ENCODE measurements at places on chromosomes 1 and 21. TPM values are rescaled to one million over a fixed set of nuclear protein-coding genes. Genes with fewer than 3 reads are reported as not detected.

DNA sequence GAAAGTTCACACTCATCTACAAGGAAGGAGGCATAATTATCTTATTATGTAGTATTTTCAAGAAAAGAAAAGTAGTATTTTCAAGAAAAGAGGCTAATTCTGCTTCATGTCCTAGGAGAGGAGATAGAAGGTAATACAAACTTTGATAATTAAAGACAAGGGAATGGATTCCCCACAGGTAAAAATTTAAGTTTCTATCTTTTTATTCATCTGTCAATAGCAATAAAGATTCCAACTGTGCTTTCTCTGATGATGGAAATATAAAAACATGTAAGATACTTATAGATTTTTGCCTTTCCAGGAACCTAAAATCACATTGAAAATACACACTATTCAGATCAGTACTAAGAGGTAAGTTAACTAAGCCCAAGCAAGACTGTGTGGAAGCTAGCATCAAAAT is at the start of gene OR2M2:
TSS of gene OR2M2 (plus strand) at position 301 of the 400 bp plus-strand sequence. CDS start 5,165 bp downstream, outside the sequence.
- no peak for DNase-seq

DNA sequence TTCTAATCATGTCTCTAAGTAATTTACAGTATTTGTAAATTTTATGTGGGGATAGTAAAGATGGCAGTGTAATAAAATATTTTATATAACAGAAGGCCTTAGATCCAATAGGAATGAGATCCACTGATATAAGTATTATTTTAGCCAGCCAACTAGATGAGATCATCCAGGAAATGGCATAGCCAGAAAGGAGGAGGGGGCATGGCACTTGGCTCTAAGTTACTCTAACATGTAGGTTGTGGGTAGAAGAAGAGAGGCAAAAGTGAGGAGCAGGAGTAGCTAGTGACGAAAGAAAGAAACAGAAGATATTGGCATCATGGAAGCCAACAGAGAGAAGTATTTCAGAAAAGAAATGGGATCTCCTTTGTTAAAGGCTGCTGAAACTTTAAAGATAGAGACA is 426.1 kb downstream of the PTPRC start:
- no peak for DNase-seq

GRCh38 chr1:225506727-225507126 is 78.9 kb upstream of the LBR start:
- no peak for DNase-seq

DNA sequence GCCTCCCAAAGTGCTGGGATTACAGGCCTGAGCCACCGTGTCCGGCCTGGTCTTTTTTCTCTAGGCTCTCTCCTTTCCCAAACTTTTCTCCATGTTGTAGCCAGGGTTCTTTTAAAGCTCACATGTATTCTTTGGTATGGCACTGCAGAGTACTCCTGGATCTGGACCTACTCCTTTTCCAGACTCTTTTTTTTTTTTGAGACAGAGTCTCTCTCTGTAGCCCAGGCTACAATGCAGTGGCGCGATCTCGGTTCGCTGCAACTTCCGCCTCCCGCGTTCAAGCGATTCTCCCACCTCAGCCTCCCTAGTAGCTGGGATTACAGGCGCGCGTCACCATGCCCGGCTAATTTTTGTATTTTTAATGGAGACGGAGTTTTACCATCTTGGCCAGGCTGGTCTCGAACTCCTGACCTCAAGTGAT is 602 bp upstream of the MED18 start:
- no peak for DNase-seq

Gene CLDN17
- not detected for total RNA-seq

Gene CA6
- not detected for total RNA-seq

Gene KLF17
- 0.47 TPM for total RNA-seq
